Amniotic epithelial cell (primary cell): ENCODE measurements at places on chromosomes 2 and 18.

DNA sequence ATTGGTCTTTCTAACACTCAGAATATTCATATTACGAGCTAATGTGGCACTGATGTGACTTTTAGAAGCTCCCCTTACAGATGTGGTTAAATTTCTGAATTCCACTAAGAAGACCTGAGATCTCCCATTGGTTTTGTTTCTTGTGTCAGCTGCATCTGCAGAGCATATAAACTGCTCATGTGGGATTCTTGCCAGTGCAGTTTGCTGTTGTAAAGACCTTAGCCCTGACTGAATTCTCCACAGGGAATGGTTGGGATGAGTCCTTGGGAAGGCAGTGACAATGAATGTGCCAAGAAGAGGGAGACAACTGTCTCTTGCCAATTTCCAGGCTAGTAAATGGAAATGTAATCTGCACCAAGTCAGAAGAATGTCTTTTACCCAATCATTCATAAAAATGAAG, 94.1 kb downstream of the PTPRM start:
- DNase-seq = no peak

DNA sequence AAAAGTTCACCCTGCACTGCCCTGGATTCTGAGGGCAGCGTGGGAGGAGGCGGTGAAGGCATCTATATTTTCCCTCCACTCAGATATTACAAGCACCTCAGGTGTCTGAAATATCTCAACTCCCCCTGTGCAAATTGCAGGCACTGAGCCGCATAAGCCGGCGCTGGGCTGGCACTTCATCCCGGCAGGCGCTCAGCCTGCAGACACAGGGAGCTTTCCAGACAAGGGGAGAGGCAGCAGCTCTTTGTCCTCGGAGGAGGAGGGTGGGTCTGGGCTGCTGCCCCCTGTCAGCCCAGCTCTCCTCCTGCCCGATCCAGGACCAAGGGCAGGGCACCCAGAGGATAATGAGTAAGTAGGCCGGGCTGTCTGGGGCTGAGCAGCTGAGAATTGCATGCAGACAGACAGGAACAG, 189.3 kb upstream of the MYT1L start:
- no peak for DNase-seq

DNA sequence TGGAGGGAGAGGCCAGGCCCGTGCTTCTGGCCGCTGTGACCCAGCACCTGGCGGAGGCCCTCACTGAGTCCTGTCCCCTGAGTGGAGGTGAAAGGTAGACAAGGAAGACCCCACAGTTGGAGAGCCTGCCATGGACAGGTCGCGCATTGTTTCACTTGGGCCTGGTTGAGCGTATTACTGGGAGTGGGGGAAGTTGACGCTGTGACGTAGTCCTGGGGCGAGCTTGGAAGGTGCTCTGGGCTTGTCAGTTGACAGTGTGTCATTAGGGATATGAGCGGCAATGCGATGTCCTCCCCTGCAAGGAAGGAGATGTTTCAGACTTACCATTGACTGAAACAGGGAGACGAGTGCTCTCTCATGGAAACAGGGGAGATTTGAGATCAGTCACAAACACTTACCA, 127.1 kb downstream of the SH3RF3 start:
- DNase-seq = no peak

DNA sequence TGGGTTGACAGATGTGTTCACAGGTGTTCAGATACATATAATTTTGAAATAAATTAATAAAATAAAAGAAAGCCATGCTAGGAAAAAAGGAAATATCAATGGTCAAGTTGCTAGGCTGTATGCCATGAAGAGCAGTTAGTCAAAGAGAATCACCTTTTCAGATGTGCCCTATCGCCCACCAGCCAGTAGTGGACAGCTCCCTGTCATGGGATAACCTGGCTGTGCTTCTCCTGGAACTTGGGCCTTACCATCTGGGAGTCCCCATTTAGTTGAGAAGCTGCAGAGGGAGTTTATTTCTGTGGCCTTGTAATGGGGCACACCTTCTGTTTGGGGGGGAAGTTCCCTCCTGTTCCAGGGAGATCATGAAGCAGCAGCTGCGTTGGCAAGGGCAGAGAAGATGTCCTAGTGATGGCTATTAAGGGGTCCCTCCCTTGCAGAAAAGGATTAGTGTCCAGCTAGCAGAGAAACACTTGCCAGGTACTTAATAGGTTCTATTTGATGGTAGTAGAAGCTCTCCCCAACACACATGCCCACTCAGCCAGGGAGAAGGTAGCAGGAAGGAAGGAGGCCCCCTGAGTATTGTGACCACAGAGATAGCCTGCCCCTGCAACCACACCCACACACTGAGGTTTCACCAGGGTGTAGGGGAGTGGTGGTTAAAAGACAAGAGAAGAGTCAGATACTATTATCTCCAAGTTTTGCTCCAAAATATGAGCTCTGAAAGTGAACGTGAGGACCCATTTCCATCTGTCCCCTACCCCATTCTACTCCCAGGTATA, 117.7 kb downstream of the B3GNT2 start:
- DNase-seq = no peak

- DNase-seq = no peak
Measured at GRCh38 chr2:11896386-11896785, 150.0 kb downstream of the LPIN1 start.

DNA sequence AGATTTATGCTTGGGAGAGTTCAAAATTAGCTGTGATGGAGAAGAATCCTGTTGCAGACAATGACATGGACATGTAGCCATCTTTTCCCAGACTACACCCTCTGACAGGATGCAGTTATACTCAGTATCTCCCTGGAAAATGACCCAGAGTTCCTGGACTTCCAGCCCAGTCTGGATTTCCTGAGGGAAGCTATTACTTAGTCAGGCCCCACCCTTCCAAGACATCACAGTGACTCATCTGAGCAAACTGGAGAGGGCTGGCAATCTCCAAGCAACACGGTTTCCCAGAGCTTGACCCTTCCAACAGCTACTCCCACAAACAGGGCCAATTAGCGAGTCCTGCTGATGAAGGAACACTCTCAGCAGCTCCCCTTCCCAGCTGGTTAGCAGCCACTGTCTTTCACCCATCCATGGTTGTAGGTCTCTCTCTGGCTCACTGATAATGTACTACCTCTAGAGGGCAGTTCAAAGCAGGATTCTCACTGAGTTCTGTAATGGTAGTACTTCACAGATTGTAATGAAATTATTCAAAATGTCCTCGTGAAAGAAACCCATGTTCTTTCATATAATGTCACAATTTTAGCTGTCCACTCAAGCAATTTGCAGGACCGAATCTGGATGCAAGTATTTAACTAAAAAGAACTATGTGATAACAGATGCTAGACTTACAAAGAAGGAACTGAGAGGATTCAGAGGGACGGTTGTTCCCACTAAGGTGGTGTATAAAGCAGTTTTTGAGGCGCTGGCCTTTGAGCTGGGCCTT, 110.2 kb downstream of the MDH1 start:
- peak; percentile 89 for DNase-seq

GRCh38 chr2:100184055-100184737, 41.8 kb upstream of the AFF3 start:
- DNase-seq = no peak

DNA sequence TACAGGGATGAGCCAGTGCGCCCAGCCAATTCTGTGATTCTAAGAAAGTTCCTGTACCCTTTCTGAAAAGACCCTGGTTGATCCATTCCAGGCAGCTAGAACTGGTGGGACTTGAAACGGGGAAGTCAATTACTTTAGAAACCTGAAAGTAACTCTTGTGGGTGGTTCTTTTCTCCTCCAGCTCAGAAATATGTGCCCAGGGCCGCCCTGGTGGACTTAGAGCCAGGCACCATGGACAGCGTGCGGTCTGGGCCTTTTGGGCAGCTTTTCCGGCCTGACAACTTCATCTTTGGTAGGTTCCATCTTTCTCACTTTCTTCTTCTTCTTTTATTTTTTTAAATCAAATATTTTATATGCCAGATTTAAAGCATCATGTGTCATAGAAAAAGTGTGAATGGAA, 2.7 kb downstream of the TUBB6 start:
- no peak for DNase-seq
